ENCODE measurements at places on chromosomes 1 and 21.

DNA sequence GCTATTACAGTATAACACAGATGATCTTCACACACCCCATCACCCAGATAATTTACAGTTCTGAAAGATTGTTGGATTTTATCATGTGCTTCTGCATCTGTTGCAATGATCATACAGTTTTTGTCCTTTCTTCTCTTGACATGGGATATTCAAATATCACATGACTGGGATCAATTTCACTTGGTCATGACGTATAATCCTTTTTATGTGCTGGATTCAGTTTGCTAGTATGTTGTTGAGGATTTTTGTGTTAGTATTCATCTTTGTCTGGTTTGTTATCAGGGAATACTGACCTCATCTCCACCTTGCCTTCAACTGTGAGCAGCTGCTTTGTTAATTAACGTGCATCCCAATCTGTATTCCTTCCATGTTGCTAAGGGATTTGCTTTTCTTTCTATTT lies 44.7 kb upstream of the DISC1 start:
- DNase-seq, result no peak

DNA sequence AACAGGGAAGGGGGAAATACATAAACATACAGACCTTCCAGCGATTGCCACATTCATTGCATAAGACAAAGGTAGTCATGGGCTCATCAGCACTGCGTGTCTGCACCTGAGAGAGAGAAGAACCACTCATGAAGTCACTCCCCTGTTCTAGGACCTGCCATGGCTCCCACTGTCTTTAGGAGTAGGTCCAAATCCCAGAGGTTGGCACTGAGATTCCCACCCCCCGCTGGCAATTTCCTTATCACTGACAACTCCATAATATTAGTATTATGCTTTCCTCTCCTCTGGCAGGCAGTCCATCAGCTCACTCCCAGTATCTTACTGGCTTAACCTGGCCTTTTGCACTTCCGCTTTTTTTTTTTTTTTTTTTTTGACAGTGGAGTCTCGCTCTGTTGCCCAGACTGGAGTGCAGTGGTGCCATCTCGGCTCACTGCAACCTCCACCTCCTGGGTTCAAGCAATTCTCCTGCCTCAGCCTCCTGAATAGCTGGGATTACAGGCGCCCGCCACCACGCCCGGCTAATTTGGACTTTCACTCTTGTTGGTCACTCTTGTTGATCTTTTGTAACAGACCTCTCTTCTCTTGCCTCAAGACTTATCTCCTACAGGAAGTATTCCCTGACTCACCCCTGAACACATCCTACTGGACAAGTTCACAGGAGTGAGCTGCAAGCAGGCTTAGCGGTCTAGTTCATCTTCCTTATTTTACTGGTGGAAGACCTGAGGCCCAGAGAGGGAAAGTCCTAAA lies 14.8 kb upstream of the ZNF436 start:
- peak; percentile 59 for DNase-seq

GRCh38 chr1:212495766-212496494 lies 63.2 kb downstream of the NENF start:
- DNase-seq, result peak; percentile 84

DNA sequence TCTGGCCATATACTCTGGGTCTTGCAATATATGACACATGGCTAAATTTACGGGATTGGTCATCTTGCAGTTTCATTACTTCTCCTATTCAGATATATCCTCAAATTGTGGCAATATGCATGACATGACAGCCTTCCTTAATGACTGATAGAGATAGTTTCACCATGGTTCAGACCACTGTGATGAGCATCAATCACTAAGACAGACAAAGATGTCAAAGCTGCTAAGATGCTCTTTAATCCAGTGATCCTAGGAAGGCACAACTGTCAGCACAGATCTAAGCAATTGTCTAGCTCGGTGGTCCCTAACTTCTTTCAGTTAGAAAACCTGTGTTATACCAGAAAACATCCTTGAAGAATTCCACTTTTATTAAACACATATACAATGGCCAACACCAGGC lies 70.9 kb upstream of the ADGRL2 start:
- no peak for DNase-seq

DNA sequence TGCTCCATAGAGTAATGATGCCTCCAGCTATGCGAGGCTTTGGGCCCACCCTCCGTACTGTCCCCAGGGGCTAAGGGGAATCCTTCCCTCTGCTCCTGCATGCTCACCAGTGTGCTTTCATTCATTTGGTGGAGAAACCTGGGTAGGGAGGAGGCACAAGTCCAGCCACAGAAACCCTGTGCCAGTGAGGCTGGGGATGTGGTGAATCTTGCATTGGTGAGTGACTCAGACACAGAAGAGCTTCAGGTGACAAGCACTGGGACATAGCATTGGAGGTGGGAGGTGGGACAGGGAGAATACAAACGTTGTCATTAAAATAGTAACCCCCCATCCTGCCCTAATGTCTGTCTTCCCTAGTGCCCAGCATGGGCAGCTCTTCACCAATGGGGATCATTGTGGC lies 5.2 kb downstream of the FCGR2A start:
- no peak for DNase-seq

GRCh38 chr1:71618191-71618590 lies 537.4 kb upstream of the ZRANB2 start:
- no peak for DNase-seq

DNA sequence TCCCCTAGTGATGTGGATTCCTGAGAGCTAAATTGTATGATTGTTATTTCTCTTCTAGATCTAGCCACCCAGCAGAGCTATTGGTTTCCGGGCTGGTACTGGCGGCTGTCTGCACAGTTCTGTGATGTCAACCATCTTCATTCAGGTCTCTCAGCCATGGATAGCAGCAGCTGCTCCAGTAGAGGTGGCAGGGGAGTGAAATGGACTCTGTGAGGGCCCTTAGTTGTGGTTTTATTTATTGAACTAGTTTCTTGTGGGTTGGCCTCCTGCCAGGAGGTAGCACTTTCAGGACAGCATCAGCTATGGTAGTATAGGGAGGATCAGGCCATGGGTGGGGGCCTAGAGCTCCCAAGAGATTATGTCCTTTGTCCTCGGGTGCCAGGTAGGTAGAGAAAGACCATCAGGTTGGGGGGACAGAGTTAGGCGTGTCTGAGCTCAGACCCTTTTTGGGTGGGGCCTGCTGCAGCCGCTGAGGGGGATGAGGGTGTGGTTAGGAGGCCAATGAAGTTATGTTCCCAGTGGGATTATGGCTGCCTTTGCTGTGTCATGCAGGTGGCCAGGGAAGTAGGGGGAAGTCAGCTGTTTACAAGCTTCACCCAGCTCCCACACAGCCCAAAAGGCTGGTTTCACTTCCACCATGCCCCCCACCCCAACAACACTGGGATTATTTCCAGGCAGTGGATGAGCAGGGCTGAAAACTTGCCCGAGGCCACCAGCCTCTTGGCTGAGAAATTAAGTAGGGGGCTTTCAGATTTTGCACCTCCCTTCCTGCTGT lies 55.1 kb upstream of the RGS4 start:
- no peak for DNase-seq

DNA sequence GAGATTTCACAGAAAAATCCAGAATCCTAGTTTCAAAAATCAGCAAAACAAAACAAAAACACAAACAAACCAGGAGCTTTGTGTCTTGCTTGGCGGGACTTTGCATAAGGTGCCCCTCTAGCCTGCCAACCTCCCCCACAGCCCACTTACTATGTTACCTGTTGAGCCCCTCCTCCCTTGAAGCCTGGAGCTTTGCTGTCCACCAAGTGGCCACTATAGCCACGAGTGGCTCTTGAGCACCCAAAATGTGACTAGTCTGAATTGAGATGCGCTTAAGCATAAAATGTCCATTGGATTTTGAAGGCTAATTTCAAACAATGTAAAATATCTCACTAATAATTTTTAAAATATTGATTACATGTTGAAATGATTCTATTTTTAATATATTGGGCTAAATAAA lies 12.2 kb downstream of the TFAP2E start:
- no peak for DNase-seq

- DNase-seq, result no peak
Measured at GRCh38 chr1:184002071-184002470, 35.5 kb downstream of the COLGALT2 start.

DNA sequence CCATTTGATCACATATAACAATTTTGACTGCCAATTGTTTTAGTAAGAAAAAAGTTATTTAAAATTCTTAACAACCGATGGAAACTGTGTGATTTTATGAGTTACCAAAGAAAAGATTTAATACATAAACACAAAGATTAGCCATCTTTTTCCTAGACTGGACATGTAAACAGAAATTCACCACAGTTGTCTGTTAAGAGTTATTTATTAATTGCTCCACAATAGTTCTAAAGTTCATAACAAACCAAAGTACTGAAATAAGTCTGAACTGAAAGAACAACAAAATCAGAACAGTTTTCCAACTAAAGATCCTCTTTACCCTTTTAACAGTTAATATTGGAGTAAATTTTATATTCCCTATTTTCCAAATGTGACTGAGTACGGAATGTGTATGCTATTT lies 8.6 kb downstream of the ZNF281 start:
- DNase-seq, result no peak

DNA sequence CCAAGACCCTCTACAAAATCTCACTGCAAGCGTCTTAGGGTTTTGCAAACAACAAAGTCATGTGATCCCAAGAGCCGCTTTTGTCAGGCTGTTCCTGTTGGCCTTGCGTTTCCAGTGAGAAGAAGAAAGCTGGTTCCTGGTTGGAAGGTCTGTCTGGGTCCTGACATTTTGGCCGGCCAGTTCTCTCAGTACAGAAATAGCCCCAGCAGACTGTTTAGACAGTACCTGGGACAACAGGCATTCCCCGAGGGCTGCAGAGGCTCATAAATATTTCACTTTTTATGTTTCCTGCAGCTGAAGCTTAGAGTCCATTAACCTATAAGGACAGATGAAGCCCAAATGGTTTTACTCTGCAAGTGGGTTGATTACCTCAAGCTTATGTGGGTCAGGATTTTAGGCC lies 8.6 kb downstream of the GPR137B start:
- DNase-seq, result no peak

- DNase-seq, result no peak
Measured at GRCh38 chr21:45259206-45259840, 28.4 kb downstream of the POFUT2 start.

DNA sequence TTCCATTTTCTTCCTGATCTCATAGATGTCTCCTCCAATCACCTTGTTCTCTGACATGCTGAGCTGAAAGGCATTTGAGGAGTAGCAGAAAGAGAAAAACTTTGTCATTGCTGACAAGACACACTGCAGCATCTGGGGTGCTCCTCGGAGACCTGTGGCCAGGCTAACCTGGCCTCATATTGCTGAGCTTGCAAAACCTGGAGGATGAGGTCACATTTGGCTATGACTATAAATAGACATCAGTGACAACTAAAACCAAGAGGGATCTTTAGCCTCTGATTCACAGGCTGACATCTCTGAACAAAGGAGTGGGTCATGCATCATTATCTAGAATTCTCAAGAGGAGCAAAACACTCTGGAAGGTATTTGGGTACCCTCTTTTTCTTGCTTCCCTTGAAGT lies 83.7 kb downstream of the PROX1 start:
- DNase-seq, result no peak

DNA sequence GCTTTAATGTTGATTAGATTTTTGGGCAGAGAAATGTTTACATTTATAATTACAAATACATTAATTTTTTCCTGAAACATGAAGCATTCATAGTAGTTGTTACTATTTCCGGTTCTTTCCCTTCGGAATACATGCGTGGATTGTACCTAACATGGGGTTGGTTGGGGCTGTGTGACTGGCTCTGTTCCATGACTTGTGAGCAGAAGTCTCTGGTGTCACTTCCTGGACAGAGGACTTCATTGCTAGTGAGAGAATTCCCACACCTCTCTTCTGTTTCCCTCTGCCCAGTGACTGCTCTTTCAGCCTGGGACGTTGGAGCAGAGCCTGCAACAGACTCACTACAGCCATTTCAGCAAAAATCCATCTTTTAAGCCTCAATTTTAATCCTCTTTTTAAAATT lies 231.4 kb downstream of the GRIK1 start:
- no peak for DNase-seq

- DNase-seq, result no peak
Measured at GRCh38 chr21:29092102-29092959, 18.9 kb upstream of the CCT8 start.

- no peak for DNase-seq
Measured at GRCh38 chr1:116224111-116224510, 112.9 kb downstream of the MAB21L3 start.

- peak; percentile 43 for DNase-seq
Measured at GRCh38 chr1:156838972-156839371, 19.9 kb downstream of the INSRR start.

GRCh38 chr1:208054485-208054884 lies 143.6 kb upstream of the CD34 start:
- no peak for DNase-seq

GRCh38 chr1:162554258-162554657 lies 7.3 kb upstream of the UAP1 start:
- DNase-seq, result no peak

DNA sequence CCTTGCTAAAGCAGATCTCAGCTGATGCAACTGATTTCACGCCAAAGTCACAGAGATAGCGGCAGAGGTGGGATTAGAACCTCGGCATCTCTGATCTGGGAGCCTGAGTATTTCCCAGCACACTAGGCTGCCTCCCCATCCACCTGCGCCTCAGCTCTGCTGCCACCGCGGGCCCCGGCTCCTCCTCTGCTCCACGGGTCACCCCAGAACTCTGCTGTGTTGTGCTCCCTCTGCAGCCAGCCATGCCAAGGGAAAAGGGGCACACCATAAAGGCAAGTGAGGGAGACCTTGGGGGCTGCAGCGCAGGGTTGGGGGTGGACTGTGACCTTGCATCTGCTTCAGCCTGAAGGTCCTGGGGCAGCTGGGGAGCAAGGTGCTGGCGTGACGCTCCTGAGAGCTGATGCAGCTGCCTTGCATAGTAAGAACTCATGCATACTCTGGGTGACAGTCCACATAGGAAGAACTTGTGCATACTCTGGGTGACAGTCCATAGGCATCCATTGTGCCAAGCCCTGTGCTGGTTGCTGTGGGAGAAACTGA lies 68.7 kb downstream of the MAN1C1 start:
- no peak for DNase-seq

- peak; percentile 70 for DNase-seq
Measured at GRCh38 chr1:27542463-27543273, 52.7 kb upstream of the WASF2 start.

DNA sequence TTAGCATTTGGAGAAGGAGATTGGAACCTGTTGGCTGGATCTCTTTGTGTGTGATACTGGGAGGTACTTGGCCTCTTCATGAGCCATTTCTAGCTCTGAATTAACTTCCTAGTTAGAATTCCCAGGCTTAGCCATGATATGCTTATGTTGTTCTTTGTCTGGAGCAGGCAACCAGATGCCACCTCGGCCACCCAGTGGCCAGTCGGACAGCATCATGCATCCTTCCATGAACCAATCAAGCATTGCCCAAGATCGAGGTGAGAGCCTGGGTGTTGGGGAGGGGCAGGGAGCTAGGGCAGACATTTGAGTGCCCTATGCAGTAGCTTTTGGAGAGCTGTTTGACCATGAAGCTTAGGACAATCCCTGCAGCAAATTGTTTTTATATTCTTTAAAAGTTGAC lies 26.5 kb upstream of the PIGV start:
- DNase-seq, result peak; percentile 26

GRCh38 chr1:70992521-70992920 lies 55.1 kb downstream of the PTGER3 start:
- no peak for DNase-seq
